HFF-Myc (cell line): ENCODE measurements at places on chromosomes 11 and 22.

DNA sequence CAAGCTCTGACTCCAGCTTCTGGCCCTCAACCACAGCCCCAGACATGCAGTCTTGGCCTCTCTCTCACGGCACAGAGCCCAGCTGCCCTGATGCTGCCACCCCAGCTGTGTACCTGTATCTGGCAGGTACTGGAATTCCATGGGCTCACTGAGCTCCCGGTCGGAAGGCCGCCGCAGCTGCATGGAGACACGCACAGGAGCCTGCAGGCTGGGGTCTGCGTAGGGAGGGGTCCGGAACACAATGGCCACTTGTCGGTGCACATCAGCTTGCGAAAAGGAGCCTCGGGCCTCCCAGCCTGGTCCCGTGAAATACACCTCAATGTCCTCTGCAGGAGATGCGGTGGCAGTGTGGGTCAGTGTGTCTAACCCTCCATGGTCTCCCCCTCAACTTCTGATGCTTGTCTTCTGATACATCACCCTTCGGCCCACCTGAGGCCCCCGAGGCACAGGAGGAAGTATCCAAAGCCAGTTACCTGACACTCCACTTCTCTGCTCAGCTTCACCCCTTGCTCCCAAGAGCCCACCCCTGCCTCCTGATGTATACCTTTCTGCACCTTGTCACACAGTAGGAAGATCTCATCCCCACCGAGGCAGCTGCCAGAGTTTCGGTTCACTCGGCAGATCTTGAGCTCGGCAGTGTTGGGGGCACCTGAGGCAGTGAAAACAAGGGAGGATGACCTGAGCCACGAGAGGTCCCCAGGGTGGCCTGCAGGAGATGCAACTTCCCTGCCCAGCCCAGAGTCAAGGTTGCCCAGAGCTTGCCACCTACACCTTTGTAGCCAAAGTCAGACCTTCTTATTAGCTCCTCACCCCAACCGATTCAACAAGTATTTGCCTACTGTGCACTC, 4.3 kb downstream of the RELA start:
- no peak for DNase-seq

DNA sequence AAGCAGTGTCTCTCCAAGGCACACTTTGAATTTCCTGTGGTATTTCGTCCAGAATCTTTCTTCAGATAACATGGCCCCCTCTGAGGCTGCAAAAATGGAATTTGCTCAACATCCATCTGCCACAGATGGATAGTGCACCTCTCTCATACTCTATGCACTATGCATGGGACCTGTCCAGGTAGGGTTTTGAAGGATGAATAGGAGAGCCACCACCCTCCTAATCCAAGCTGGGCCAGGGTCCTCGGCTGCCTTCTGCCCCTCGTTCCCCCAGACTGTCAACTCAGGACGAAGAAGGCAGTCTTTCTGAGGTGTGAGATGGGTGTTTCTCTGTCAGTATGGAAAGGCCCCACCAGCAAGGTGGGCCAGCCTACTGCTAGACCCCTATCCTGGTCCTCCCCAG, 56.4 kb downstream of the MN1 start:
- no peak for DNase-seq

DNA sequence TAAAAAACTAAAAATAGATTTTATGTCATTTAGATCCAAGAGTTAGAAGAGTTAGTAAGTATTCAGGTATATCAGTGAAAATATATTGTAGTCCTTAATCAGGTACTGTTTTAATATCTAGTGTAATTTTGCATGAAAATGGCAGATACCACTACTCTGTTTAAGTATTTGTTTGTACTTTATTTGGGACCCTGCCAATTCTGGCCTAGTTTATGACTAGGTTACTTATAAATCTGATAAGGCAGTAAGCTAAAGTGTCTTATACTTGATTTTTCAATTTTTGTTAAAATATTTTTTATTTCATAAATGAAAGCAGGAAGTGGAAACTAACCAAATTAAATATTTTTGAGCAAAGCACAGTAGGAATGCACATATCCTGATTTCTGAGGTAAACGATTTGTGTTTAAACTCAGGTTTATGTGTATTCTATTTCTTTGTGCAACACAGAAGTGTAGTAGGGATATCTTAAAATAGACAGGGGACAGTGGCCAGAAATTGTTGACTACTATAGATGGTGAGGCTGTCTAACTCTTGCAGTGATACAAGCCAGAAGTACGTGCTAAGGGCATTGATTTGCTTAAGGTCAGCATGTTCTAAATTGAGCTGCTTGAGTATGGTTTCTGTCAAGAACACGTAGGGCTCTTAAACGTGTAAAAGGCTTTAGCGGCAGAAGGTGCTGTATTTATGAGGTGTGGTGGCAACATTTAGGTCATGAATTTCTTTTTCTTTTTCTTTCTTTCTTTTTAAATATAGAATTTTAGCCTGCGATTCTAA, 34.0 kb downstream of the HIPK3 start:
- DNase-seq: no peak

- no peak for DNase-seq
Measured at GRCh38 chr11:108591893-108592292, 1.7 kb downstream of the EXPH5 start.

GRCh38 chr11:58526721-58527120, 18.8 kb upstream of the OR5B21 start:
- DNase-seq: no peak
